ENCODE measurements at places on chromosomes 3 and 15.

- DNase-seq = no peak
These were observed 3.4 kb downstream of the ANKRD28 start for GRCh38 chr3:15794303-15794771.

- no peak for DNase-seq
These were observed 164.6 kb upstream of the CCDC54 start for GRCh38 chr3:107212618-107213017.

- DNase-seq = no peak
These were observed 1.4 kb upstream of the IGDCC4 start for GRCh38 chr15:65423976-65424679.

DNA sequence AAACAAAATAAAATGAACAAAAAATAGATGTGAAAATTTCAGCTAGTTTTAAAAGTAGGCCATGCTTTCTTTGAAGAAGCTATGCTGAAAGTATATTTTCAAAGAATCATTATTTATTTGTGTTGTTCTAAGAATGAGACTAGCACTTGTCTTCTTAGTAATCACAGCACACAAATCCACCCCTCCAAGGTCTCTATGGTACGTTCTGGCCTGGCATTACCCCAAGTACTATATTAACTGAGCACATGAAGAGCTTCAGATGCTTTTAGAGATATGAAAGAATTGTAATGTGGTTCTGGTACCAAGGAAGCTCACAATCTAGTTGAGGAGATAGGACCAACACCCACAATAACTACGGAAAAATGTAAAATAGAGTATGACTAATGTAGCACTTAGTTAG, 416.5 kb downstream of the PLCL2 start:
- DNase-seq = no peak

- DNase-seq = no peak
These were observed 110.6 kb downstream of the DTWD1 start for GRCh38 chr15:49731187-49732099.

DNA sequence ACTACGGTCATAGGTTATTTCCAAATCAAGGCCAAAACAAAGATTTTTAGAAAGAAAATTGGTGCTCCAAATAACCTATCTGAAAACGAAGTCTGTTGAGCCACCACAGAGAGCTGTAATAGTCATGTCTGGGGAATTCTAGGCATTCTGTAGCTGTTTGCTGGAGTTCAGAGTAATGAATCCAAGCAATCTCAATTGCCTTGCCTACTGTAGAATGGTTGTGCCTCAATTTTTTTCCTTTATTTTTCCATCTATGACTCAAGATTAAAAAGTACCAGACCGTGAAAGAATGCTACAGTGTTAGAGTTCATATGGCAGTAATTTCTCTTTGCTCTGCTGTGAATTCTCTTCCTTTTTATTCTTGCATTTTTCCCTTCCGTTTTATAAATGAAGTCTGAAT, 1007.2 kb upstream of the ALCAM start:
- DNase-seq = no peak

GRCh38 chr15:76299786-76300185, 11.5 kb downstream of the ETFA start:
- no peak for DNase-seq

DNA sequence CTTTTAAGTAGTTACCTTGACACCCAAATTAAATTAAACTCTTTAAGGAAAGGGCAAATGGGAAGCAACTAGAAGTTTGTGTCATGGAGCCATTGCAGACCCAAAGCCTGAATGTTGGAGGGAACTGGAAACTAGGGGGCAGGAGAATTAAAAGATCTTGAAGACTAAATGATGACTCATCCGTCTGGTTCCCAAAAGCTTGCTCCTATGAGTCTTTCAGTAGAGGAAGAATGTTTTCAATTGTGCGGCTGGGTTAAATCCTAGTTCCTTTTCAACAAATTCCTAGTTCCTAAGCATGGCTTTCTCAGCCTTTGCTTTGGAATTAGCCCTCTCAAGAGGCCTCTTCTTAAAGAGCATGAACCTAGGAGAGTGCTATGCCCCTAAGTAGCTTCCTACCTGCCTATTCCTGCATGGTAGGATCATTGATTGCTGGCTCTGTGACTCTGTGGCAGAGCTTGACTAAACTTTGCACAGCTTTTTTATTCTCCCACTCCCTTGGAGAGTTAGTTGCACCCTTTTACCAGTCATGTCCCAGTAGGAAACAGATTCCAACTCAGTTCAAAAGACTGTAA, 17.7 kb downstream of the CLEC3B start:
- DNase-seq = no peak

- DNase-seq = no peak
These were observed 826 bp downstream of the CCDC66 start for GRCh38 chr3:56557831-56558170.

GRCh38 chr3:63979093-63979885, 44.0 kb downstream of the PSMD6 start:
- DNase-seq = no peak

- no peak for DNase-seq
These were observed 32.8 kb upstream of the STRIT1 start for GRCh38 chr3:155326244-155326643.

DNA sequence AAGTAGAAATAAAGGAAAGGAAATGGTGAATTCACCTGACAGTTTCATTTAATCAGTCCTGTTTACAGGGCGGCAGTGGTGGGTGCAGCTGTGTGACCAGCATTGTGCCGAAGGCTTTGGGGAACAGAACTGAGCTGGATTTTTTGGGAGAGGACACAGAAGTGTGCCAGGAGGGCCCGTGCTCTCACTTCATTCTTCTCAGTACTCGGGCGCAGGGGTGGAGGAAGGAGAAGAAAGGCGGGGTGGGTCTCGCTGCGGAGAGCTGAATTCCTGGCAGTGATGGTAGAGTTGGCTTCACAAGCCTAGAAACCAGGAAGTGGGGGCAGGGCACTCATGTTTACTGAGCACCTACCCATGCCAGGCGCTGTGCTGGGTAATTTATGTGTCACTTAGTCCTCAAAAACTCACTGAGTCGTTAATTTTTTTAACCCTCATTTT, 64.6 kb downstream of the CRTC3 start:
- peak; percentile 84 for DNase-seq

GRCh38 chr3:35522450-35522849, 116.9 kb upstream of the ARPP21 start:
- DNase-seq = no peak

DNA sequence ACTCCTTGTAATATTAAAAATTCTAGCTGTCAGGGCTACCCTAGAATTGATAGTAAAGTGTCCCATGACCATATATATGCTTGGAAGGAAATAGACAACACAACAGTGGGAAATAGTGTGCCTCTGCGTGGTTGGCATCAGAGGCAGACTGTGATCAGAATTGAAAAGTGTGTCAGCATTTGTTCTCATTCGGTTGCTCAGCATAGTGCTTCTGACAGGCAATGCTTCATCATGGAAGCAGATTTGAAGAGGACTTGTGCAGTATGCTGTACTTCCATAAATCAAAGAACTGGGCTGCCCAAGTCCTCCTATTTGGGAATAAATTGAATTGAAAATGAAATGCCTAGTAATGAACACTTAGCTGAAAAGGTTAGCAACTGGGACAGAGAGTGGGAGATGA, 435.7 kb downstream of the DIPK2A start:
- no peak for DNase-seq

- no peak for DNase-seq
These were observed 12.6 kb upstream of the PLCL2 start for GRCh38 chr3:16871915-16872842.

GRCh38 chr3:156787926-156788663, 38.1 kb upstream of the LEKR1 start:
- DNase-seq = no peak

GRCh38 chr3:11327619-11328018, 55.4 kb downstream of the ATG7 start:
- DNase-seq = no peak

DNA sequence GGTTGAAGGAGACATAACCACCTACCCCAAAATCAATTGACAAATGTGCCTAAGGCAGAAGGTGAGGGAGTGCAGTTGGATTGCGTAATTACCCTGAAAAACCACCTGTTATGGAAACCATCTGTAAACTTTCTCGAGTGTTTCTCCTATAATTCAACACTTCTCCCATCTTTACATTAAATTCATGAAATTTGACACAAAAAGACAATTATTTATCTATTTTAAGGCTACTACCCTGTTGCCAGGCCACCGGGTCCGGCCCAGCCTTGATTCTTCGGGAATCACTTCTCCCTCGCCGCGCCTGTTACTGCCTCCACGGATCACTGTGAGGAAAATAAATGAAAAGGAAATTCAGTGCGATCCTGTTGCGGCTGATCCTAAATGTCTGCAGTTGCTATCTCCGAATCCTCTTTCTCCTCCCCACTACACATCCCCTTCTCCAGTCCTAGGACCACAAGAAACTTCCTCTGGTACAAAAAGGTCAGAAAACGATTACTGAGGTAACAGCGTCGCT, 646 bp downstream of the IQCB1 start:
- DNase-seq = no peak

GRCh38 chr3:16945330-16945729, 60.6 kb downstream of the PLCL2 start:
- no peak for DNase-seq

DNA sequence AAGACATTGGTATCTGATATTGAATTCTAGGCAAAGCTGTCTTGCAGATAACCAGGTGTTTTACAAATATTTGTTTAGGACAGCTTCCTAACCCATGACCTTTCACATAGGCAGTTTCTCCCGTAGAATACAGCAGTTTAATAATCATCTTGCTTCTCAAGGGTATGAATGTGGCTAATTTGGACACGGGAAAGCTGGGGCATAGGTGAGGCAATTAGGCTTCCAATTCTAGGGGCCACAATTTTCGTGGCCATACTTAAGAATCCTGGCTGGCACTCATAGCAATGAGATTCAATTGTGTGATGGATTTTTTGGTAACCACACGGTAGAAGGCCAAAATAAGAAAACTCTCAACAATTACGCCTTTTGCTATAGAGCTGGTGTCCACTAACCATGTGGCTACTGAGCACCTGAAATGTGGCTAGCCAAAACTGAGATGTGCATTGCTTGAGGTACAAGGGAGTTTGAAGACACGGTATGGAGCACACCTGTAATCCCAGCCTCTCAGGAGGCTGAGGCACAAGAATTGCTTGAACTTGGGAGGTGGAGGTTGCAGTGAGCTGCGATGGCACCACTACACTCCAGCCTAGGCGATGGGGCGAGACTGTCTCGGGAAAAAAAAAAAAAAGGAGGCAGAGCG, 34.4 kb downstream of the TFRC start:
- DNase-seq = no peak

DNA sequence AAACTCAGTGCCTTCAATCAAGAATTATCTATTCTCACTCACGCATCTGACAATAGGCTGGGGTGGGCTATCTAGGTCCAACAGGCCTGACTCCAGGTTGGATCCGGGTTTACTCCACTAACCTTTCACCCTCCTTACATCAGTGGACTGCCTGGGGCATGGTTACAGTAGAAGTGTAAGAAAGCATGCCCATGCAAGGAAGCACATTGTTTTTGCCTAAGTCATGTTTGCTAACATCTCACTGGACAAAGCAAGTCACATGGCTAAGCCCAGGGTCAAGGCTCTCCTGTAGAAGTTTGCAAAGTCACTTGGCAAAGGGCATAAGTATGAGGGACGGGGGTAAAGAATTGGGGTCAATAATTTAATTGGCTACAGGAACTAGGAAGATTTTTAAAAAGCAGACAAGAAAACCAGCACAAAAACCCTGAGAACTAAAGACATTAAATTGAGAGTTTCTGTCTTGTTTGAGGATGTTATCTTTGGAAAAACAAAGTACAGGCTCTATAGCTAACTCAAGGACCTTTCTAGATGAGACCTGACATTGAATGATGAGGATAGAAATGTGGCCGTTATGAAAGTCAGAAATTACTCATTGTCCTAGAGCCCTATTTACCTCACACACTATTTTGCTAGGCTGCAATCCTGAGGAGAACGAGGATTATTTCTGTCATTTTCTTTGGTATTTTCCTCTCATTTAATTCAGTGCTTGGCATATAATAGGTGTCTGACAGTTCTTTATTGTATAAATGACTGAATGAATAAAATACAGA, 214.2 kb downstream of the IL20RB start:
- DNase-seq = no peak

GRCh38 chr3:77825001-77825827, 785.3 kb downstream of the ROBO2 start:
- DNase-seq = no peak

DNA sequence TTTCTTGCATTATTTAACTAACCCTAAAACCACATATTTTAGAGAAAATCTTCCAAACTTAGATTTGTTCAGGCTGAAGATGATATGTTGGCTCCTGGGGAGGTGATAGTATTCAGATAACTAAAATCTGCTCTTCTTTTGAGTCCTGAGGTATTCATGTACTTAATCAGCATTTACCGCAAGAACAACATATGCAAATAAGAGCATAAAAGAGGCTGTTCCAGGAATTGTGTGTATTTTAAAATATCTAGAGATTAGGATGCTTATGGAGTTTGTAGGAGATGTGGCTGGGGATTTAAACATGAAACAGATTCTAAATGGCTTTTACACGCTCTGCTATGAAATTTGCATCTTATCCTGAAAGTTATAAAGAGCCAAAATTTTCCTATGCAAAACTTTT, 298.2 kb downstream of the EPHA3 start:
- DNase-seq = no peak

DNA sequence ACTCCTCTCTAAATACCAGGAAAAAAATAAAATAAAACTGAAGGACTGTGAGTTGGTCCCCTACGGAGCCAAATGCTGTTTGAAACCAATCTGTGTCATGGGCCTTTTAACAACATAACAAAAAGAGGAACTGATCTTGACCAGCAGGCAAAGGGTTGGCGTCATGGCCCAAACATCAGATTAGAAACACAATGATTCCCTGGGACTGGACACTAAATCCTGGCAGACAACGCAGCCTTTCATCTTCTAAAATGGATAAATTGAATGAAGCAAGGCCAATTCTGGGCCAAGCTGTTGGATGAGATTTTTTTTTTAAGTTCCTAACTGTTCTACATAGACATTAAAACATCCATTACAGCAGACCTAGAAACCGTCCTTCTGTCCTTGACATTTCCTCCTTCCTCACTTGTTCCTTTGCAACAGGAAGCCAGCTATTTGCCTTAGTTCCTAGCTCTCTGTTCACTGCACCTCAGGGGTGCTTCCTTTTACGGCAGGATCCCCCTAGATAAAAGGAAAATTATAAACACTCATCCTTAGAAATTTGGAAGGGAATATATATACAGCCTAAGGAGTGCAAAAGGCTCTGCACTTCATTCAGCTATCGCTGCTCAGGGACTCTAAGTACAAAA, 21.6 kb upstream of the TAFA4 start:
- no peak for DNase-seq

- no peak for DNase-seq
These were observed at the start of gene UBA7 for GRCh38 chr3:49813497-49814174. Gene UBA7 (minus strand): TSS chr3:49813953. CDS start chr3:49813787, 166 bp downstream.

GRCh38 chr15:68637767-68638404, 59.1 kb downstream of the CORO2B start:
- no peak for DNase-seq

- DNase-seq = no peak
These were observed 189.4 kb upstream of the CHRNA7 start for GRCh38 chr15:31840849-31841476.

GRCh38 chr3:139893267-139893962, 41.6 kb upstream of the CLSTN2 start:
- DNase-seq = no peak
